ENCODE measurements at places on chromosomes 11 and 22.

- DNase-seq: no peak
These were observed 50.6 kb downstream of the LDLRAD3 start for GRCh38 chr11:35994421-35994820.

DNA sequence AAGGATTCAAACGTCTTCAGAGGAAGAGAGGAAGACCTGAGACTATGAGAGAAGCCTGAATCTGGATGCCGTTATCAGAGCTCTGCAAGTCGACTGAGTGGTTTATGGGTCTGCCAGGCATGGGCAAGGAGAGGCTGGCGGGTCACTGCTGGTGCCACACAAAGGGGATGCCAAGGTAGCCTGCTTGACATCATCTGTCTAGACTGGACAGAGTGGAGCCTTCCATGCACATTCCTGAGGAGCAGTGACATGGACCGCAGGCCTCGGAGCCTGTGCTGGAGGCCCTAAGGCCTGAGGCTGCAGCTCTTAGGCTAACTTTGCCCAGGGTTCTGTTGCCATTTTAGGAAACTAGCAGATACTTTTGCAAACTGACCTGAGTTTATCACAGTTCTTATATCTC lies 127.4 kb downstream of the WT1 start:
- no peak for DNase-seq

- DNase-seq: no peak
These were observed 173.3 kb upstream of the SYT13 start for GRCh38 chr11:45459491-45459890.

- no peak for DNase-seq
These were observed 204.4 kb upstream of the SORL1-AS1 start for GRCh38 chr11:121657146-121657545.

DNA sequence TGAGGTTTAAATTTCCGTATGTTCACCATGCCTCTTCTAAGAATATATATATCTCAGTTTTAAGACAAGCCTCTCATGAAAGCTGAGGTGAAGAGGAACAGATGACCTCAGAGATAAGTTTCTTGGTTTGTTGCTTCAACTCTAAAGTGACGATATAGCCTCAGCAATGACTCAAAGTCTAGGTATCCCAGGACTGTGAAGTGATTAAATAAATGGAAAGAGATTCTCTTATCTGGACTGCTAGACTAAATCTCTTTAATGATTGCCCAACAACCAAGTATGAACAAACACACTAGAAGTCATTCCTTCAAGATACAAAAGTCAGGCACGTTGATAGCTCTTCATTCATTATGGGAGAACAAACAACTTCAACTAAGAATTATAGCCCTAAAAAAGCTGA lies 15.3 kb downstream of the CADM1 start:
- no peak for DNase-seq

DNA sequence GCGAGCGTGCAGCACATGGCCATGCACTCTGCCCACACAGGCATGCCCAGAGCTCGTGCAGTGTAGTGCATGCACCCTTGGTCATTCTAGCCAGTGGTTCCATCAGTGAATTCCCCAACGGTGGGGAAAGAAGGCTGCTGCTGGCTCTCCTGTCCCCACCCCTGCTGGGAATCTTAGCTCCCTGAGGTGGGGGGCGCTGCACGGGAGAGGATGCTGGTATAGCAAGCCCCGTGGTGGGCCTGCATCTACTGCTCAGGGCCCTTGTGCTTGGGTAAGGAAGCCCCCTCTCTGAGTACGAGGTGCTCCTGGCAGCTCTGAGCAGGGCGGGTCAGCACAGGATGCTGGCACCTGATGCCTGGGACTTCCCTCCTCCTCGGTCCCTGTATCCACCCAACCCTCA lies 18.5 kb upstream of the BAIAP2L2 start:
- no peak for DNase-seq

DNA sequence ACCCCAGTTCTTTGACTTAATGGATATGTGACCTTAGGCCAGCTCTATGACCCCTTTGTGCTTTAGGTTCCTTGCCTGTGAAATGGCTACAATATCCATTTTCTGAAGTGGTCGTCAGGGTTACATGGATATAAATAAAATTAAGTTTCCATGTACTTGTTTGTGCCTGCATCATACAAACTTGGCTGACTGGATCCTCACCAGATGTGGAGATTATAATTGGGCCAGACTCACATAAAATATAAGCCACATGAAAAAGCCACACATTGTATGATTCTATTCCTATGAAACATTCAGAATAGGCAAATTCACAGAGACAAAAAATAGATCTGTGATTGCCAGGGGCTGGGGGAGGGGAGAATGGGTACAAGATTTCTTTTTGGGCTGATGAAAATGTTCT lies 100.9 kb upstream of the USP47 start:
- no peak for DNase-seq

DNA sequence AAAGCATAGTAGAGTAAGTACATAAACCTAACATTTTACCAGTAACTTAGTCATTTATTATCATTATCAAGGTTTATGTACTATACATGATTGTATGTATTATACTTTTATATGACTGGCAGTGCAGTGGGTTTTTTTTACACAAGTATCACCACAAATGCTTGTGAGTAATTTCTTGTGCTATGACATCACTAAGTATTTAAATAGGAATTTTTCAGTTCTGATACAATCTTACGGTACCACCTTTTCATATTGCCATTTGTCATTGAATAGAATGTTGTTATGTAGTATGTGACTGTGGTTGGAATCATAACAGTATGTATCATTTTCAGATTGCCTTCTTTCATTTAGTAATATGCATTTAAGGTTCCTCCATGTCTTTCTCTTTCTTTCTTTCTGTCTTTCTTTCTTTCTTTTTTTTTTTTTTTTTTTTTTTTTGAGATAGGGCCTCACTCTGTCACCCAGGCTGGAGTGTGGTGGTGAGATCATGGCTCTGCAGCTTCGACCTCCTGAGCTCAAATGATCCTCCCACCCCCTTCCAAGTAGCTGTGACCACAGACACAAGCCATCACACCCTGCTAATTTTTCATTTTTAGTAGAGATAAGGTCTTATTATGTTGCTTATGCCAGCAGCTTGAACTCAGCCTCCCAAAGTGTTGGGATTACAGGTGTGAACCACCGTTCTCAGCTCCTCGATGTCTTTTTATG lies 18.6 kb downstream of the ATM start:
- no peak for DNase-seq

DNA sequence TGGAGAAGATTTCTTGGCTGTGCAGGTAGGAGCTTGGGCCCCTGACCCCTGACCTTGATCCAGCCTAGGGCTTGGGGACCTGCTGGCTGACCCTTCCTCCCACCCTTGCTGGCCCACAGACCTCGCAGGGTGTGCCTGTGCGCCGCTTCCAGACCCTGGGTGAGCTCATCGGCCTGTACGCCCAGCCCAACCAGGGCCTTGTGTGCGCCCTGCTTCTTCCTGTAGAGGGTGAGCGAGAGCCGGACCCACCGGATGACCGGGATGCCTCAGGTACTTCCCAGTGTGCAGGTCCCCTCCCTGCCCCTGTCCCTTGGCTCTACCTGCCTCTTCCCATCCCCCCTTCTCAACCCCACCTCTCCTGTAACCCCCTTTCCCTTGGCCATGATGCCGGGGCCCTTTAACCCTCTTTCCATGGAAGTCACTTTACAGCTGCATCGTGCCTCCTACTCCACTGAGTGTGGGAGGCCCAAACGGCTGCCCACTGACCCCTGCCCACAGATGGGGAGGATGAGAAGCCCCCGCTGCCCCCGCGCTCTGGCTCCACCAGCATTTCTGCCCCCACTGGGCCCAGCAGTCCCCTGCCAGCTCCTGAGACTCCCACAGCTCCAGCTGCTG lies 3.8 kb downstream of the INPPL1 start:
- no peak for DNase-seq

- DNase-seq: no peak
These were observed at the start of gene FGF3 for GRCh38 chr11:69818603-69819441. TSS of gene FGF3 (minus strand) at chr11:69819416. CDS start at chr11:69818933, 483 bp downstream.

GRCh38 chr11:71365626-71366025 lies 82.6 kb downstream of the DHCR7 start:
- DNase-seq: no peak

GRCh38 chr11:99238401-99238800 lies 217.7 kb downstream of the CNTN5 start:
- no peak for DNase-seq

GRCh38 chr11:40130427-40130826 lies 1329.0 kb downstream of the LRRC4C start:
- DNase-seq: no peak

DNA sequence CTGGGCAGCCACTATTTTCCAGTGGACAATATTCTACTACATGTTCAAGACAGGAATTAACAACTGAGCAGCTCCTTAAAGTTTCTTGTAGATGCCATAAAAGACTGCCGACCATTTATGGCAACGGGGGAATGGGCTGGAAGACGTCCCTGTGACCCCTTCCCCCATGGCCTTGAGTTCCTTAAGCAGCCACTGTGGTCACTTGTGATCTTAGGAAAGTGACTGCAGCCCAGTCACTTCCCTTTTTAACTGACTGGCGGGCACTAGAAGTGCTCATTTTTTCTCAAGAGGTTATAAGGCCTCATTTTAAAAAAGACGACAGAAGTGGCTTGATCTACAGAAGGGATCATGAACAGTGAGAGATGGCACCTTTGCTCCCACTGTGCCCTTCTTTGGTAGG lies 153.2 kb upstream of the NARS2 start:
- no peak for DNase-seq

DNA sequence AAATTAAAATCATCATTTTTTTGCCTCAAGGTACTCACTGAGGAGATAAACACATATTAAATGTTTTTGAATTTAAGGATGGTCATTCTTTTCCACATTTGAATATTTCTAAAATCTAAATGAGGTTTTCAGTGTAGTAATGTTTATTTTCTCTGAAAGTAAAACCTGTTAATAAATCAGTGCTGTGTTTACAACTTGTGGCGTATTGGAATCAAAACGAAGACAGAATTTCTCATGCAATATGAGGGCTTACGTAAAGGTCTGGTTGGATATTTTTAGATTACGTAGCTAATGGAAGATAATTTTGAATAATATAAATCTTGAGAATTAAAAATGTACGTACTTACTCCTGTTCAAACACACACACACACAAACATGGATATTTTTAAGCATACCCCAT lies 106.8 kb upstream of the LUZP2 start:
- no peak for DNase-seq

DNA sequence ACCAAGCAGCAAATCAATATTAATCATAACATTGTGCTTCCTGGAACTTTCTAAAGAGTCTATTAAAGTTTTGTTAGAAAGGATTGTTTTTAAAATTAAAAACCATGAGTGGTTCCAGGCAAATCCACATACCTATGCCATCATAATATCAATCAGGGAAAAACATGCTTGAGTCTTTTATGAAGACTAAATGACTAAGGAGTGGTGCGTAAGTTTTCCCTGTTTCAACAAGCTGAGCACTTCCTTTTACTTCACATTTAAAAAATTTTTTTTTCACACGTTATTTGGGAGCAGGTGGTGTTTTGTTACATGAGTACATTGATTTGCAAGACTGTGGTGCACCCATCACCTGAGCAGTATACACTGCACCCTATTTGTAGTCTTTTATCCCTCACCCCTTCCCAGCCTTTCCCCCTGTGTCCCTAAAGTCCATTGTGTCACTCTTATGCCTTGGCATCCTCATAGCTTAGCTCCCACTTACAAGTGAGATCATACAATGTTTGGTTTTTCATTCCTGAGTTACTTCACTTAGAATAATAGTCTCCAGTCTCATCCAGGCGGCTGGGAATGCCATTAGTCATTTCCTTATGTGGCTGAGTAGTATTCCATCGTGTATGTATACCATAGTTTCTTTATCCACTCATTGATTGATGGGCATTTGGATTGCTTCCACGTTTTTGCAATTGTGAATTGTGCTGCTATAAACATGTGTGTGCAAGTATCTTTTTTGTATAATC lies 1190.3 kb upstream of the RAG2 start:
- DNase-seq: no peak

- DNase-seq: no peak
These were observed 81.3 kb downstream of the CLPB start for GRCh38 chr11:72352859-72353551.

DNA sequence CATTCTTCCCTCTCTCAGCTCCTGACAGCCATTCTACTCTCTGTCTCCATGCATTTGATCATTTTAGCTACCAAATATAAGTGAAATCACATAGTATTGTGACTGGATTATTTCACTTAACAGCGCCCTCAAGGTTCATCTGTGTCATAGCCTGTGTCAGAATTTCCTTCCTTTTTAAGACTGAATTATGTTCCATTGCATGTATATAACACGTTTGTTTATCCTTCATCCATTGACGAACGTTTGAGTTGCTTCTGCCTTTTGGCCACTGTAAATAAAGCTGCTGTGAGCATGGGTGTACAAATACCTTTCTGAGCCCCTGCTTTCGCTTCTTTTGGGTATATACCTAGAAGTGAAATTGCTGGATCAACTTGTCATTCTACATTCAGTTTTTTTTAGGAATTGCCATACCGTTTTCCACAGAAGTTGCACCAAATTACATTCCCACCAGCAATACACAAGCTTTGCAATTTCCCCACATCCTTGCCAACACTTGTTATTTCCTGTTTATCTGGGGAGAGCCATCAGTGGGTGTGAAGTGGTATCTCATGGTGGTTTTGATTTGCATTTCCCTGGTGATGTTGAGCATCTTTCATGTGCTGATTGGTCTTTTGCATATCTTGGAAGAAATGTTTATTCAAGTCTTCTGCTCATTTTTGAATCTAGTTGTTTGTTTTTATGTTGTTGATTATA lies 17.5 kb downstream of the GLB1L2 start:
- no peak for DNase-seq

DNA sequence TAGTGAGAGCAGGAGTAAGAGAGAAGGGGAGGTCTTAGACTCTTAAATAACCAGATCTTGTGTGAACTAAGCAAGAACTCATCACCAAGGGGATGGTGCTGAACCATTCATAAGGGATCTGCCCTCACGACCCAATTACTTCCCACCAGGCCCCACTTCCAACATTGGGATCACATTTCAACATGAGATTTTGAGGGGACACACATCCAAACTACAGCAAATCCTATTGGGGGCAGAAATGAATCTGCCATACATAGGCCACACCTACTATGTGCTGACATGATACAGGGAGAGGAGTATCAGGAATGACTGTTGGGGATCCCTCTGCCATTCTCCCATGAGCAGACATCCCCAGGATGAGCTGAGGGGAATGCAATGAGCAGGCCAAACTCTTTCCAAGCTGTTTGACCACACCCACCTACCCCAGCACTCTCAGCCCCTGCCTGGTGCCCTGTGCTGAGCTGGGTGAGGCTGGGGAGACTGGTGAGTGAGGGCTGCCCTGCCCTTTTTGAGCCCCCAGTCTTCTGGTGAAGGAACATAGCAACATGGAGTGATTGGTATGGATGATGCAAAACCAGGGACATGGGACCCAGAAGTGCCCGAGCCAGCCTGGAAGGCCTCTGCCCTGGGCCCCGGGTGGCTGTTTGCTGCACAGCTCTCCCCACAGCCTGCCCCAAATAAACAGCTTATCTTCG lies 1.2 kb upstream of the GTSE1 start:
- no peak for DNase-seq

GRCh38 chr11:6598555-6598954 lies 4.9 kb downstream of the RRP8 start:
- no peak for DNase-seq

DNA sequence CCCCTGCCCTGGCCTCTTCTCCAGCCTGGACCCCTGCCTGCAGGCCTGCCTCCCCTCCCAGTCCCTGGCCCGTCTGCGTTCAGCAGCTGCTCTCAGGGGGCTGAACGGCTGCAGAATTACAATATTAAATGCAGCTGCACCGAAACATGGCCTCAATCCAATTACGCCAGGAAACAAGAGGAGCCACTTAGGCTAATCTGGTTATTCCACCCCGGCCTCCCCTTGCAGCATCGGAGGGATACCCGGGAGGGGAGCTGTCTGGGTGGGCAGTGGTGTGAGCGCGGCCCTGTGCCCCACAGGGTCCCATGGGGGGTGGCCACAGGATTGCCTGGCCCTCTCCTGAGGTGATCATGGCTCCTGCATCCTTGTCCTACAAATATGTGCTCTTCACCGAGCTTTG lies 42.6 kb downstream of the FLRT1 start:
- DNase-seq: no peak

All from stimulated activated CD4-positive, alpha-beta T cell treated with anti-CD3 and anti-CD28 coated beads, Interleukin-1b, Interleukin-23, amount 100 ng/mL, for 24 hours (primary cell).